ENCODE measurements at places on chromosomes 12 and 14.
A peak's percentile ranks its signal among the peaks of the same experiment; 100 is the strongest.

GRCh38 chr12:84416626-84417025 lies 496.0 kb downstream of the SLC6A15 start:
- DNase-seq, result no peak

DNA sequence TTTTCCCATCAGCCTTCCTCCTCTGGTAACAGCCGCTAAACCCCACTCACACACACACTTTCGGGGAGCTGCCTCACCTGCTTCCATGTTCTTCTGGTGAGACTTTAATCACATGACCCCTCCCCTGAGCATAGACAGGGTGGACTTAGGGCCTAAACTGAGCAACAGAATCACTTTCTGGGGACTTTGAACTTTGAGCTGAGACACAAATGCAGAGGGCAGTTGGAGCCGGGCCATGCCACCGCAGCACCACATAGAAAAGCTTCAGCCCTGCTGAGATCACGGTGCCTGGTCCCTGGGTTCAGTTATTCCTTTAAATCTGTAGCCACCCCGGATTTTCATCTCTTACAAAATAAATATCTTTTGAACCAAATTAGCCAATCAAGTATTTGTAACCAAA lies 18.4 kb upstream of the MAP3K9 start:
- no peak for DNase-seq

DNA sequence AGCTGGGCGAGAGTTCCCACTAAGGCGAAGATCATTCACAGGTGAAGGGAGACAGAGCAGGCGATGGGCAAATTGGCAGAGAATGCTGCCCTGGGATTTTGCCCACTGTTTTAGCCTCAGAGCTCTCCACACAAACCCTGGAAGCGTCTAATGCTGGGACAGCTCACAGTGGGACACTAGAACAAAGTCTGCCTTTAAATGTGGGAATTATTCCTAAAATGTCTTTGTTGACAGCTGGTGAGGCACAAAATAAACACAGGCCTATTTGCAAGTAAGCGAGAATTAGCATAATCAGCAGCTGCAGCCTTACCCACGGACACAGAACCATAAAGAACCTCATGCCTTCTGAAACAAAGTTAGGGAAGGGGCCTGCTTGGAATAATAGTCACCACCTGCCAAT lies 824.5 kb downstream of the AACS start:
- no peak for DNase-seq

- no peak for DNase-seq
Measured at GRCh38 chr14:69768873-69769272, 1.9 kb downstream of the SRSF5 start.

- no peak for DNase-seq
Measured at GRCh38 chr14:104507443-104507842, 72.1 kb upstream of the C14orf180 start.

DNA sequence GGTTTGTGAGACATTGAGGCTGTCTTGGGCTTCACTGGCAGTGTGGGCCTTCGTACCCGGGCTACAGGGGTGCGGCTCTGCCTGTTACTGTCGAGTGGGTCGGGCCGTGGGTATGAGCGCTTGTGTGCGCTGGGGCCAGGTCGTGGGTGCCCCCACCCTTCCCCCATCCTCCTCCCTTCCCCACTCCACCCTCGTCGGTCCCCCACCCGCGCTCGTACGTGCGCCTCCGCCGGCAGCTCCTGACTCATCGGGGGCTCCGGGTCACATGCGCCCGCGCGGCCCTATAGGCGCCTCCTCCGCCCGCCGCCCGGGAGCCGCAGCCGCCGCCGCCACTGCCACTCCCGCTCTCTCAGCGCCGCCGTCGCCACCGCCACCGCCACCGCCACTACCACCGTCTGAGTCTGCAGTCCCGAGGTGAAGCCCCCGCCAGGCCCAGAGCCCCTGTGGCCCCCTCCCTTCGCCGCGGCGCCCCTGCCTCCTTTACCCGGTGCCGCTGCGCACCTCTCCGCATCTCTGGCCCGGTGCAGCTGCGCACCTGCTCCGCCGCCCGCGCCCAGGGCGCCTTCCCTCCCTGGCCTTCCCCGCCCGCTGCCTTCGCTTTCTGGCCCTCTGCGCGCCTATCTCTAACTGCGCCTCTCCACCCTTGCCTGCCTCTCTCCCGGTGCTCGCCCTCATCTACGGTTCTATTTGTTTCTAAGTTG lies at the start of gene ENO2:
Gene ENO2, plus strand, starts transcription at position 335 of the 701 bp plus-strand sequence. CDS start 1,253 bp downstream, outside the sequence.
- DNase-seq, result peak; percentile 81

- DNase-seq, result no peak
Measured at GRCh38 chr14:52650774-52651173, 44.6 kb downstream of the ERO1A start.

DNA sequence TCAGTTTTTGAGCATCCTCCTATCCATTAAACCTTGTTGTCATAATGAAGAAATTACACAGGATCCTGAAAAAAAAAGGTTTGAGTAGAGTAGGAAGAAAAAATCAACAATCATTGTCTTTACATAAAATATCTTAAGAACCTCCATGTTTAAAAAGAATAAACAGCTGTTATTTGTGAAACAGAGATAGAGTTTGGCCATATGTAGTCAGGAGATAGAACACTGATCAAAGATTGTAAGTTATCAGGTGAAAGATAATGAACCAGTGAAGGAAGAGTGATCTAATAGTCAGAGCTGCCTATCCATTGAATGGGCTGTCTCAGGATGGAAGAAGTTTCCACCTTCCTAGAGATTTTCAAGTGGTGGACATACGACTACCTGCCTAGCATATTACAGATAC lies 397.1 kb downstream of the SOX5 start:
- no peak for DNase-seq

DNA sequence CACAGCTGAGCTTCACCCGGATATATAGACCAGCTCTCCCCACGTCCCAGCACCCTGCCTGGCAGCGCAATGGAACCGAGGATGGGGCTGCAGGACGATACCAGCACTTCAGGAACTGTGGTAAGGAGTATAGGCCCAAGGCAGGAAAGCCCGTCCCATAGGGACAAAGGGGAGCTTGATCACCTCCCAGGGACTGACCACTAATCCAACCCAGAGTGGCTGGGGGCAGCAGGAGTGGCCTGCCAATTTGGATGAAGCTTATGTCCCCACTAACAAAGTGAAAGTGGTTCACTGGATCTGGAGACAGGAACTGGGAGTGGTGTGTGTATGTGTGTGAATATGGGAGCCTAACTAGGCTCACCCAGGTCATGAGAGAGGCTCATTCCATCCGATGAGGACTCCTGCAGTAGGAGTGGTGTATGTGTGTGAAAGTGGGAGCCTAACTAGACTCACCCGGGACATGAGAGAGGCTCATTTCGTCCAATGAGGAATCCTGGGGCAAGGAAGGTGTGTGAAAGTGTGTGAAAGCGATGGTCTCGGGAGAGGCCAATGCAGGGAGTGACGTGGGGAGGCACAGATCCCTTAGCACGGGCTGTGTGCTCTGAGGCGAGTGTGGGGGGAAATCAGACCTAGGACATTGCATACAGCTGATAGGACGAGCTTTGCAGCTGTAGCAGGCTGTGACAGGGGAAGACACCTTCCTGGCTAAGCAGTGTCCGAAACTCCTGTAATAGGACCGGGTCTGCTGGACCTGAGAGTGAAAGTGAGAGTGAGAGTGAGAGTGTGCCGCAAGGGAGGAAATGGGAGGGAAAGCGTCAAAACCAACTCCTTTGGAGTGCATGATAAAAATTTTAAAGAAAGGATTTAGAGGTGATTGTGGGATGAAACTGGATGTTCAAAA lies 25.7 kb downstream of the KLRK1 start:
- DNase-seq, result no peak

Measured in activated T-helper 1 cell treated with Interleukin-2 at 50 U/mL for 16 hours (primary cell).